ENCODE measurements at places on chromosomes 4 and X.

- DNase-seq: no peak
Observed at GRCh38 chr4:169756971-169757574, 671 bp downstream of the HPF1 start.

- DNase-seq: no peak
Observed at GRCh38 chr4:2047781-2048581, 11.1 kb upstream of the NAT8L start.

- DNase-seq: no peak
Observed at GRCh38 chrX:44314808-44315207, 28.7 kb downstream of the EFHC2 start.

DNA sequence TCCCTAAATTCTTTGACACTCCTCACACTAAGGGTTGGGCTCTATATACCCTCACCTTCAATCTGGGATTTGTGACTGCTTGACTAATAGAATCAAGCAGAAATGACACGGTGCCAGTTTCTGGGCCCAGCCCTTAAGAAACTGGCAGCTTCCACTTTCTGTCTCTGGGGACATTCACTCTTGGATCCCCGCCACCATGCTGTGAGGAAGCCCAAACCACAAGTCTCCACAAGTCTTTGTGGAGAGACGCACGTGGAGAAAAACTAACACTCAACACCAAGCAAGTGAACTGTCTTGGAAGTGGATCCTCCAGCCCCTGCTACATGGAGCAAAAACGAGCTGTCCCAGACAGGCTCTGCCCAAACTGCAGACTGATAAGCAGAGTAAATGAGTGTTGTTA, 1.1 kb upstream of the EDNRA start:
- DNase-seq: no peak

- DNase-seq: no peak
Observed at GRCh38 chr4:183871581-183871980, 33.5 kb upstream of the STOX2 start.

GRCh38 chr4:125091-125771, 930 bp downstream of the ZNF718 start:
- no peak for DNase-seq

DNA sequence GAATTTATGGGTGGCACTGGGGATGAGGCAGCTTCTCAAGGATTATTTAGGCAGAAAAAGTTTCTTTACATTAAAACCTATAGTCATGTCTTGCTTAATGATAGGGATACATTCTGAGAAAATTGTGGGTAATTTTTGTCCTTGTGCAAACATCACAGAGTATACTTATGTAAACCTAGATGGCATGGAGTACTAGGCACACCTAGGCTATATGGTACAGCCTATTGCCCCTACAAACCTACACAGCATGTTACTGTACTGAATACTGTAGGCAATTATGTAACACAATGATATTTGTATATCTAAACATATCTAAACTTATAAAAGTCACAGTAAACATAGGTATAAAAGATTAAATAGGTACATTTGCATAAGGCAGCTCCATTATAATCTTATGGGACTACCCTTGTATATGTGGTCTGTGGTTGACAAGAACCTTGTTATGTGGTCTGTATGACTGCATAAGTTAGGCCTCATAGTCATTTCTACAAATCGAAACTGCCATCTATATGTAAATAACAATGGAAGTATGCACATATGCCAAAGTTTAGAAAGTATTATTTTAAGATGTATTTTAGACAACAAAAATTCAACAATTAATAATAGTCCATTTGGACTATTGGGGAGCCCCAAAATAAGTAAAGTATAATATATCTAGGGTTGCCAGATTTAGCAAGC, 87.3 kb downstream of the CFAP299 start:
- DNase-seq: no peak

DNA sequence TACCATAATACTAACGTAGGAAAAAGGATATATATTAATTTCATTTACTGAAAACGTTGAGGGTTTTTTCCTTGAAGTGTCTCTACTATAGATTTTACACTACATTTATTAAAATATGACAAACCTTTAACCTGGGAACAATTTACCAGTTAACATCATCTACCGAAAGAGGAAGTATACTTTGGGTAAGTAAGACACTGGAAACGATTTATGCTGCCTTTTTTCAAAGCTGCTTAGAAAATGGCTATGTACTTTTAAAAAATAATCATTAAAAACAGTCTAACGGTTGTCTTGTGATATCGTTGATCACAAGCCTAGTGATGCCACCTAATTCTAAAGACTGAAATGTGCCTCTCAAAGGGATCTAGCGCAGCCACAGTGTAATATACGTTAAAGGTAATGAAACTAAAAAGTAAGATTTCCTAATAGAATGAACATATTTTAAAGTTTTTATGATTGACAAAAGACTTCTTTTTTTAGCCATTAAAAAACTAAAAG, 50.4 kb downstream of the STX18 start:
- DNase-seq: no peak

- DNase-seq: no peak
Observed at GRCh38 chrX:49000636-49001035, 1.4 kb downstream of the GRIPAP1 start.

DNA sequence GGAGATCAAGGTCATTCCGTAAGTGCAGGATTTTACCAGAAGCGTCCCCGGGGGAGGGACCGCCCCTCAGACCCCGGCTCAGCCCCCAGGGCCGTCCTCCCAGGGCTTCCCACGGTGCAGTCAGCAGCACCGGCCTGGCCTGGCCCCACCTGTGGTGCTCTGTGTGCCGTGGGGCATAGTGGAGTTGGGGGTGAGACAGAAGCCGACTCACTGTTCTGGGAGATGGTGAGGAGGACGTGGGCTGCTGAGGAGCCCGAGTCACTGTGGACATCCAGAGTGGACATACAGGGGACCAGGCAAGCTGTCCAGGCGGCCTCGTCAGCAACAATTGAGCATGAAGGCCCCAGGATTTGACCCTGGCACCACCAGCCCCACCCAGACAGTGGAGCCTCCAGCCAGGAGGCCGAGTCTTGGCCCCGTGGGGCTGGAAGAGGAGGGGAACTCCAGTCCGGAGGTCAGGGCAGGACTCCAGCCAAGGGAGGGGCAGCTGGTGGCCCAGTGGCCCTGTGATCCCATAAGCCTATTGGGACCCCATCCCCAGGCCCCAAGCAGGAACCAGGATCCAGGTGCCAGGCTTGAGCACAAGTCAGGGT, 19.1 kb downstream of the ATP5ME start:
- DNase-seq: no peak

DNA sequence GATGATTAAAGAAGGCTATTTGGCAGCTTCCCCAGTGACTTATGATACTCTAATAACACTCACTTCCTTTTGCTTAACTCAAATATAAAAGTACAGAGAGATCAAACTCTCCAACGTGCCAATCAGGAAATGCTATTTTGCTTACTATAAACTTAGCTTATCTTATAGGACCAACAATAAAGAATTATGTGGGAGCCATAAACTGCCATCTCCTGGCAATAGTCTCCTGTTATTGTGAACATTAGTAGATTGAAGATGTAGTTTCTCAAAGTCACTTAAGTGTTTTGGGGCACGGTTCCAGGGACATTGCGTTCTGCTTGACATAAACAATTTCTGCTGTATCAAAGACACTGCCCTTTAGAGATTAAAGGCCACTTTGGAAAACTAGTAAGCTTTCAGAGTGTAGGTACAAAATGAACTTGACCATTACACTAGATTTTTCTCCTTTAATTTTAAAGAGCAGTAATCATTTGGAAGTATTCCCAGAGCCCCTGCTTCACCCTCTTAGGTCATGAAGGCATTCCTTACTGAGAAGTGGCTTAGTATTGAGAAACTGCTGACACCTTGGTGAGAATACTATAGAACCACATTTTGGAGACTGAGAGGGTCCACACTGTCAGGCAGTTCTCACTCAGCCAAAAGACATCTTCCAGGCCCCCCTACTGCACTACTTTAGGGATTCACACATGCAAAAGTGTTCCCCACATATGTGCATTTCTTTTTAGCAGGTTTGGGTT, 51.9 kb downstream of the MAOA start:
- DNase-seq: no peak

DNA sequence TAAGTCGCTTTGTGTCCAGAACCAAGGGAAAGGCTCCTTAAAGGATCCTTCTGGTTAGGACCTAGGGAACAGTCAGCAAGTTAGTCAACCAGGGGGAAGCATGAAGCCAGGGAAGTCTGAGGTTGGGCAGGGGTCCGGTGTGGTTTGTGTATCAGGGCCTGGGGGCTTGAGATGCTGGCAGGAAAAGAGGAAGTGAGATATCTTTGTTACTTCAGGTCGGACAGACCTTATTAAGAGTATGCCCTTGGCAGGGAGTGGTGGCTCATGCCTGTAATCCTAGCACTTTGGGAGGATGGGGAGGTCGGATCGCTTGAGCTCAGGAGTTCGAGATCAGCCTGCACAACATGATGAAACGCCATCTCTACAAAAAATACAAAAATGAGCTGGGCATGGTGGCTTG, 52.3 kb upstream of the TRPC5OS start:
- no peak for DNase-seq

GRCh38 chr4:94177822-94178221, 29.8 kb upstream of the SMARCAD1 start:
- no peak for DNase-seq

- DNase-seq: no peak
Observed at GRCh38 chr4:926538-926937, 5.6 kb downstream of the GAK start.

- DNase-seq: no peak
Observed at GRCh38 chr4:82017680-82018079, 356.1 kb downstream of the HNRNPD start.

DNA sequence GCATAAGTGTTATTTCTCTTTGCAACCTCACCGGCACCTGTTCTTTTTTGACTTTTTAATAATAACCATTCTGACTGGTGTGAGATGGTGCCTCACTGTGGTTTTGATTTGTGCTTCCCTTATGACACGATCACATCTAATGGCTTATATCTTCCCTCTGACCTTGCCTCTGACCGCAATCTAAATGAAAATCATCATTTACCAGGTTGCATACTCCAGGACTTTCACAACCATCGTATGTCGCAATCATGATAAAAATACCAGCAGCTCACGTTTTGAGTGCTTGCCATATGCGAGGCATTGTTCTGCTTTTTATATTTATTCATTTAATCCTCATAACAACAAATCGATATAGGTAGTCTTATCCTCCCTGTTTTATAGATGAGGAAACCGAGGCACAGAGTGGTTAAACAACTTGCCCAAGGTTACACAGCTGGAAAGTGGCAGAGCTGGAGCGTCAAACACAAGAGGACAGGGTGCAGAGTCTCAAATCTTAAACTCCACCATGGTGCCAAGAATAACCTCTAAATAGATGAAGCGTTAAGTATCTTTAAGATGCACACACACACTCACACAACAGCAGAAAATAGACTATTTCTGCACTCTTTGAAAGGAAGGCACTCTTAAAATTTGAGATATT, 102.2 kb downstream of the SEL1L3 start:
- no peak for DNase-seq

DNA sequence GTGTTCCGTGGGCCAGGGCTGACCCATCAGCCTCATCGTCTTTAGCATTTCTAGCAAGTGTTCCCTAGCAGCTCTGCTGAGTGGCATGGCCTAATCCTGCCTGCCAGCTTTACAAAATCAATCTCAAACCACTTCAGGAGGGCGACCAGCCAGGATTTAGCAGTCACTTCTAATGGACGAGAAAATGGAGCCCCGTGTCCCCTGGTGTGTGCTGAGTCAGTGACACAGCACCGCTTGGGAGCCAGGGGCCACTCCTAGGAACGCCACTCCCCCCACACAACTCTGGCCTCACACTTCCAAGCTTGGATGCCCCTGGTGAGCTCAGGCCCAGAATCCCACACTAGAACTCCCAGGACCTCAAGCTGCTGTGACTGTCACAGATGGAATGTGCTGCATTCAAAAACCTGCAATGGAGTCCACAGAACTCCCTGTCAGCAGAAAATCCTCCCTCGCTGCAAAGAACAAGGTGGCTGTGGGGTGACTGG, 311.2 kb upstream of the GATB start:
- no peak for DNase-seq

- DNase-seq: no peak
Observed at GRCh38 chrX:79146640-79147390, 2.3 kb downstream of the GPR174 start.

DNA sequence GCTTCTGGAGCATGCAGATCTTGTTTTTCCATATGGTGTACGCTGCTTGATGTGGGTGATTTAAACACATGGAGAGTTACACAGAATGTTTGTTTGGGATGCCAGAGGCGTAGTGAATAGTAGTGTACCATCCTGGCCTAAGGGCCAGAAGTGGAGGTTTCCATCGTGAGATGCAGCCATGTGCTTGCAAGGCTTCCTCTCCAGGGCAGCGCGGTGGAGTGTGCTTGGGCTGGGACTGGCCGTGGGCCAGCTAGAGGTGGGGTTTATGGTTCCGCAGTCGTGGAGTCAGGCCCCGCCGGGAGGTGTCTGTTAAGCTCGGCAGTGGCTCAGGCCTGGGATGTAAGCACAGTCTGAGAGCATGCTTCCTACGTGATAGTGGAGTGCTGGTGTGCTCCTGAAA, 14.0 kb downstream of the STOX2 start:
- DNase-seq: no peak

GRCh38 chr4:107130157-107130556, 94.0 kb upstream of the DKK2 start:
- DNase-seq: no peak

DNA sequence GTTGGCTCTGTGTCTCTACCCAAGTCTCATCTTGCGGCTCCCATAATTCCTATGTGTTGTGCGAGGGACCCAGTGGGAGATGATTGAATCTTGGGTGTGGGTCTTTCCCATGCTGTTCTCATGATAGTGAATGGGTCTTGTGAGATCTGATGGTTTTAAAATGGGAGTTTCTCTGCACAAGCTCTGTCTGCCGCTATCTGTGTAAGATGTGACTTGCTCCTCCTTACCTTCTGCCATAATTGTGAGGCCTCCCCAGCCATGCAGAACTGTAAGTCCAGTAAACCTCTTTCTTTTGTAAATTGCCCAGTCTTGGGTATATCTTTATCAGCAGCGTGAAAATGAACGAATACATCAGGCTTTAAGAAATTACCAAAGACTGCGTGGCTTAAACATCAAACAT, 31.2 kb downstream of the STIM2 start:
- DNase-seq: no peak

DNA sequence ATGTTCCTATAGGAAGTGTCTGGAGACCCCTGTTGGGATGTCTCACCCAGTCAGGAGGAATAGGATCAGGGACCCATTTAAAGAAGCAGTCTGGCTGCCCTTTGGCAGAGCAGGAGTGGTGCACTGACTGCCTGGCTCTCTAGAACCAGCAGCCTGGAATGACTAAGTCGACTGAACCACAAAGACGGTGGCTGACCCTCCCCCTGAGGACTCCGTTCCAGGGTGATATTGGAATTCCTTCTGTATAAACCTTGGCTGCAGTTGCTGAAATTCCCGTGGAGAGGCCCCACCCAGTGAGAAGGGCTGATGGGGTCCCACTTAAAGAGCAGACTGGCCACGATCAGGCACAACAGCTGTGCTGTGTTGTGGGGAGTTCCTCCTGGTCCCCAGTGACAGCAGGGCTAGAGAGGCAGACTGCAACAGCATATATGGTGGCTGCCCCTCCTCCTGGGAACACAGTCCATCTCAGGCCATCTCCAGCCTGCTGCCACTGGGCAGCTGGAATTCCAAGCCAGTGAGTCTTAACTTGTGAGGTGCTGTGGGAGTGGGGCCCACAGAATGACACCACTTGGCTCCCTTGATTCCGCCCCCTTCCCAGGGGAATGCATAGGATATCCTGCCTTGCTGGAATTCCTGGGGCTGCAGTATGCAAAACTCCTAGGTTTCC, 41.8 kb upstream of the RLIM start:
- no peak for DNase-seq

GRCh38 chrX:10197279-10198210, 40.8 kb downstream of the CLCN4 start:
- DNase-seq: no peak

GRCh38 chr4:22688236-22688635, 4.5 kb upstream of the GBA3 start:
- DNase-seq: no peak

- DNase-seq: no peak
Observed at GRCh38 chr4:182257503-182257902, 14.3 kb downstream of the TENM3 start.

Data from esophagus squamous epithelium (tissue), 5 donors.